Suppressor macrophage (primary cell): ENCODE measurements at places on chromosomes 5 and 9.

- peak; percentile 42 for DNase-seq
Observed at GRCh38 chr5:95029569-95030366, 255.1 kb downstream of the MCTP1 start.

DNA sequence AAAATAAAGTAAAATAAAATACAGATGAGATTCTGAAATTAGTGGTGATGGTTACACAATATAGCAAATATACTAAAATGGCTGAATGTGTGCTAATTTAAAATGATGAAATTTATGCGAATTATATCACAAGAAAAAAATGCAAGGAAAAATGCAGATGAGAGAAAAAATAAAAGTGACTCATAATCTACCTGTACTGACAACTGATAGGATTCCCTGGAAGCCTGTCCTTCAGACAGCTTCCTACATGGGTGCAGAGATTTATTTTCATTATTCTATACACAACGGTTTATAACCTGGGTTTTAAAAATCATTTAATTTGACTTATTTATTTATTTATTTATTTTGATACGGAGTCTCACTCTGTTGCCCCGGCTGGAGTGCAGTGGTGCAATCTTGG lies 5.8 kb upstream of the NCS1 start:
- DNase-seq: no peak

GRCh38 chr5:101024299-101024698 lies 121.2 kb upstream of the ST8SIA4 start:
- no peak for DNase-seq

GRCh38 chr5:168346417-168346816 lies 55.0 kb downstream of the WWC1 start:
- DNase-seq: no peak

- DNase-seq: peak; percentile 10
Observed at GRCh38 chr5:83844449-83845068, 123.9 kb upstream of the HAPLN1 start.

DNA sequence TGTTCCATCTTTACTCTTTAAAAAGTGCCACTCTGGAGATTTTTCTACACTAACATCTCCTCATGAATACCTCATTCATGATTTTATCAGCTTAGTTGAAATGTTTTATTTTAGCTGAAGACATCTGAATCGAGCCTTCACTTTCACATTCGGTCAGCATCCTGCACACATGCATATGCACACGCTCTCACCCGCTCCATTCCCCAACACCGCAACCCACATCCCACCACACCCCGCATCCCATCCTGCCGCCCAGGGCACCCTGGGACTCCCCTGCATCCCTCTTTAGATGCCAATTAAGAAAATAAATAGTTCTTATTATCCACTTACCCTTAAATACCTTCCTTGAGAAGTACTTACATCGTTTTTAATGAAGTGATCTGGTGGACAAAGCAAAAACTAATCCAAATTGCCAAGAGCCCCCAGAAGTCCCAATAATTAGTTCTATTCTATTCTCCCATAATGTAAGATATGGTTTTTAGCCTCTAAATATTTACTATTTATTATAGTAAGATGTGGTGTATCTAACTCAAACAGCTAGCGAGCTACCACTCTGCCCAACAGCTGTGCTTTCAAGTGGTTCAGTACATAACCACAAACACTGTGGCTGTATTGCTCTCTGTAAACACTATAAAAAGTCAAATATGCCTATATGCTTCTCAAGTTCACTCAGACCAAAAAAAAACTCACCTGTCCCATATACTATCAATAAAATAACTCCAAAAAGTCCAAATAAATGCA lies 38.2 kb downstream of the GZMK start:
- DNase-seq: no peak

DNA sequence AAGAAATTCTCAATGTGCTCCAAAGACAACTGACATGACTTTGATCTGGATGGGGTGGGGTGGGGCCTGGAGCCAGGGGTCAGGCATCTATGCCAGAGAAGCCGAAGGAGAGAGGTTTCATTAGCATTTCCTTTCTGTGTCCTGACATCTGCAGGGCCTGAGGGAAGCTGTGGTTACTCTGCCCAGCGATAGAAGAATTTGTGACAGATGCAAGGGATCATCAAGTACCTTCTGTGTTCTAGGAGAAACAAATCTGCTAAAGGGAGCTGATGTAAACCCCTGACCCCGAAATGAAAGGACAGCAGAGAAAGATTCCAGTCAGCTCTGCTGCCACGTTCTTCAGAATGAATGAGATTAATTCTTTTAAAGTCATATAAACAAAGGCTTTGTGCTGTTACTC lies 335.7 kb downstream of the PRELID2 start:
- DNase-seq: no peak
